ENCODE measurements at places on chromosomes 2 and 18.

DNA sequence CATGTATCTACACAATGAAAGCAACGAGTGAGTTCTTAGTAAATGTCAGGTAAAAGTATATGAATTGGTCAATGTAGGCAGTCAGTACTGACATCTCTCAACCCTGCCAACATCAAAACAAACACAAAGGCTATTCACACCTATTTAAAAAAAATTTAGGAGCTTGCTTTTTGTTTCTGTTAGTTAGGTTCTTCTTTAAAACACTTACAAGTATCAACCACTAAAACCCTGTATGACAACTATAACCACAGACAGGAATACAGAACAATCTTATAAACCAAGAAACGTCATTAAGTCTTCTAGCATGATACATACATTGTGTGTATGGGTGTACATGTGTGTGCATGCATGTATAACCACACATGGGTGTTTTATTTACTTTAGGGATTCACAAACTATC is 131.0 kb downstream of the TCF4 start:
- DNase-seq: no peak

DNA sequence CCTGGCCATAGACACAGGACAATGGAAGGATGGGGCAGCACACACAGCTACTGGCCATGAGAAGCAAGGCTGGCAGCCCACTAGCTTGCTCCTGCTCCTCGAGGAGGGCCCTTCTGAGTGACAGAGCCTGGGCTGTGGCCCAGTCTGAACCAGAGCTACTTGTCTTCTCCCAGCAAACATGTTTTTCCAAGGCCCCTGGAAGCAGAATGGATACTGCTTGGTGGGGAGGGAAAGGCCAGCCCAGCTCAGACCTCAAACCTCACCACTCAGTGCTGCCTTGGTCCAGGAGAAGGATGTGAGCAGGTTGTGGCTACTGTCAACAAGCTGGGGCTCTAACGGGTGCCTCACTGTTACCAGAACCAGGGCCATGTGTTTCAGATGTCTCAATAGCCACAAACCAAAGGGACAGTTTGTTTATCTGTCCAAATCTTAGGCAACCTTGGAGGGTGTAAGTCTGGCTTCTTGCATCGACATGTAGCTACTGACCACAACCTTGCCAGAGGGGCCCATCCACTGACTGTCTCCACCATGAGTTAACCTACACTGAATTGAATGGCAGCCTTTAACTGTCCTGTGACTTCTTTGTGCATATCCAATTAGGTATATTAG is 98.6 kb downstream of the TGFA start:
- no peak for DNase-seq

GRCh38 chr2:44362207-44363015 is 664 bp downstream of the CAMKMT start:
- peak; percentile 15 for DNase-seq

DNA sequence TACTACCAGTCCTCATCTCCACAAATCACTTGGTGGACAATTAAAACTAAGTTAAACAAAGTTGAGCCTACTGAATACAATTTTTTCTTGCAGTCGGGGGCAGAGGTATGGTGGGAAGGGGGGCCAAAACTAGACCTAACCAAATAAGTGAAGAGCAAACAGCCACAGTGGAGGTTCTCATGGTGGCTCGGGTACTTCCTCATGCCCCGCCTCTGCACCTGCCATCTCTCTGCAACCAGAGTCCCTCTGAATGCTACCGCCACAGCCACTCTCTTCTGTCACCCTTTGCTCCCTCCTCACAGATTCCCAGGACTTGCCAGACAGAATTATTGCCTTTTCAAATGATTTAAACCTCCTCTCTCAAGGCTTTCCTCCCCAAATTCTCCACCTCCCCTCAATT is 204.2 kb downstream of the TMEM247 start:
- DNase-seq: no peak

GRCh38 chr2:202154613-202155012 is 81.6 kb downstream of the KIAA2012 start:
- no peak for DNase-seq

Data from T-helper 1 cell (primary cell).